ENCODE measurements at places on chromosomes 7 and 10. TPM values are rescaled to one million over a fixed set of nuclear protein-coding genes. Genes with fewer than 3 reads are reported as not detected.

The PRKG1 gene
- 17.1 TPM for polyA plus RNA-seq

GRCh38 chr7:26699766-26700165 lies 164.6 kb downstream of the SKAP2 start:
- DNase-seq: no peak

DNA sequence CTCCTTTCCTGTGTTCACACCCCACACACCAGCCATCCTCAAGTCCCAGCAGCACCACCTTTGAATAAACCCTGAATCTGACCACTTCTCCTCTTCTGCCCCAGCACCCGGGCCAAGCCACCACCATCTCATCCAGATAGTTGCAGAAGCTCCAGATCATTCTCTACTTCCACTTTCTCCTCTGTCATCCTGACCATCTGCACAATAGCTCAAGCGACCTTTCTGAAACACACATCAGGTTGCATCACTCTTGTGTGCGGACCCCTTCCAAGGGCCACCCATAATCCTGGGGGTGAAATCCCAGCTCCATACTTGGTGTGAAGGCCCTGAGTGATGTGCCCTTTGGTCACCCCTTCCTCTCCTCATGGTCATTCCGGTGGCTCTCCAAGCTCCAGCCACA lies 187.4 kb upstream of the GALNT17 start:
- no peak for DNase-seq

GRCh38 chr10:3896161-3896560 lies 111.2 kb upstream of the KLF6 start:
- no peak for DNase-seq

DNA sequence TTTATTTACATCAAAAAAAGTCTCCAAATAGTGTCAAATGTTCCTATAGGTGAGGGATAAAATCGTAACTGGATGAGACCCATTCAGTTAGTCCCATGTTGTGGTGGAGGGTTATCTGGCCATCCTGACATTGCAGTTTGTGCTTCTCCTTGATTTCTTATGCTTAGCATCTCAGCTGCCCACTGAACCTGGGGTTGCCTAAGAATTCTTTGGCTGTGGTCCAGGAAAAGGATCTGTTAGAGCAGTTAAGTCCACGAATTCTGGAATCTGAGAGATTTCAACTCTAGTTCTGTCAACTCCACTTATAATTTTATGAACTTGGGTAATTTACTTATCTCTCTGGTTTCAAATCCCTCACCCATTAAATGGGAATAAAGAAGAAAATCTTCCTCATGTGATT lies 1673.4 kb downstream of the REEP3 start:
- no peak for DNase-seq

The SH3PXD2A gene
- 92.7 TPM for polyA plus RNA-seq

DNA sequence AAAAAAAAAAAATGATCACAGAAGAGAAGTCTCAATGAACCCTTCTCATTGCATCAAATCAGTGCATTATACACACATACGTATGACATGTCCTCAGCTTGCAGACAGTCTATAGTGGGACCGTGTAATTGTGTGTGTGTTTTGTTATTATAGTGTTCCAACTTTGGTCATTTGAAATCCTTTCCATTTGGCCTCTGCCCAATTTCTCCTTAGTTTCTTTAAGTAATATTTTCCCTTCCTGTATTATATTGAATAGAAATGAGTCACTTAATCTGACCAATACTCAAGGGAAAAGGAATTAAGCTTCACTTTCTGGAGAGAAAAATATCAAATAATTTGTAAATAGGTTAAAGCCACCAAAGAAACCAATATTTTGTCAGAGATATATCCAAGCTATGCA lies 415.5 kb upstream of the SORCS1 start:
- no peak for DNase-seq

- no peak for DNase-seq
Observed at GRCh38 chr7:5545222-5545914, 121.7 kb upstream of the TNRC18 start.

- peak; percentile 55 for DNase-seq
Observed at GRCh38 chr7:962401-963081, 8.1 kb upstream of the ADAP1 start.

The CTAGE4 gene
- polyA plus RNA-seq: 10.1 TPM

DNA sequence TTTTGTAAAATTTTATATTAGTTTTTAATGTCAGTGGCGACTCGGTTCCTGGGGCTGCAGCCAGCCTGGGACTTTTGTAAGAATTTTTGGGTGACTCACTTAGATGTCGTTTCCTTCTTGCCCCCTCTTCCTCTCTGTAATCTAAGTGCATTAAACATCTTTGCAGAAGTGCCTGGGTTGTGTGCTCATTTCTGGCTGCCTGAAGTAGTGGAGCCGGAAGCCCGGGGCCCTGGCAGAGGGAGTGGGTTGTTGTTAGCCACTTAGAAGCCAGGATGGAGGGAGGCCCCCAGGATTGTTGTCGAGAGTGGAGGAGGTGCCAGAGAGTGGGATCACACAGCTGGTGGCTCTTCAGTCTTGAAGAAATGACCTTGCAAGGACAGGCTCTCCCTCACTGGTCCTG lies 11.0 kb upstream of the TRIM8 start:
- DNase-seq: peak; percentile 75

DNA sequence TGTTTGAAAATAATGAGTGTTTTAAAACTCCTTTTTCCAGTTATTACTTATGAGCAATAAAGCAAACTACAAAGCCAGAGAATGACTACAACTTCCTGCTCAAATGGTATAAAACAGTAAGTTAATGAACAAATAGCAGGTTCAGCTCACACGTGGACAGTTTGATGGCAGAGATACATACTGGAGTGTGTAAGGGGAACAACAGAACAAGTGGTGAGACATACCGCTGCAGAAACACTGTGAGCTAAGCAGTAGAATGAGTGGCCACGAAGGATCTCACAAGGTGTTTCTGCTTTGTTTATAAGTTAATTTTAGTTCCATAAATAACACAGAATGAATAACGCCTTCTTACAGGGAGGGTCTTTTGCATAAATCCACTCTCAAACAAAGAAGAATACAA lies 3.0 kb upstream of the MKX start:
- DNase-seq: no peak
